ENCODE measurements at places on chromosomes 3 and 15.
A peak's percentile ranks its signal among the peaks of the same experiment; 100 is the strongest.

GRCh38 chr3:172107403-172107802 lies 68.0 kb downstream of the FNDC3B start:
- no peak for DNase-seq

GRCh38 chr3:126678693-126679317 lies 23.9 kb upstream of the TXNRD3 start:
- no peak for DNase-seq

GRCh38 chr3:17806876-17807275 lies 64.4 kb upstream of the TBC1D5 start:
- DNase-seq = no peak

- no peak for DNase-seq
These were observed 34.0 kb upstream of the ZNF639 start for GRCh38 chr3:179288845-179289244.

DNA sequence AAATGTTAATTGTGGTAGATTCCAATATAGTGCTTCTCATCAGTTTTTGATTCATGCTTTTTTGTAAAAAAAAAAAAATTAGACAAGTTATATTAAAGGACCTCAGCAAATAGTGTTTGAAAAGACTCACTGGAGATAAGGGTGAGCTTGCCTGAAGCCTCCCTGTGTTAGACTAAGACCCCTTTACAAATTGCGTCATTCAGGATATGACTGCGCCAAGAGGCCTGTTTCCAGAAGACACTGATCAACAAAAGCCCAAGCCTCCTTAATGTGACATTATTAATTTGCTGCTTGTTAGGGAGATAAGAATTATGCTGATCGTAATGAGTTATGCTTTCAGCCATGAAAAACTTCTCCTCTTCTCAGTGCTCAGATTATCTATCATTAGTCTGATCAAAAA lies 13.0 kb upstream of the DNAJC13 start:
- no peak for DNase-seq

GRCh38 chr3:25294169-25294805 lies 133.8 kb upstream of the RARB start:
- DNase-seq = no peak

DNA sequence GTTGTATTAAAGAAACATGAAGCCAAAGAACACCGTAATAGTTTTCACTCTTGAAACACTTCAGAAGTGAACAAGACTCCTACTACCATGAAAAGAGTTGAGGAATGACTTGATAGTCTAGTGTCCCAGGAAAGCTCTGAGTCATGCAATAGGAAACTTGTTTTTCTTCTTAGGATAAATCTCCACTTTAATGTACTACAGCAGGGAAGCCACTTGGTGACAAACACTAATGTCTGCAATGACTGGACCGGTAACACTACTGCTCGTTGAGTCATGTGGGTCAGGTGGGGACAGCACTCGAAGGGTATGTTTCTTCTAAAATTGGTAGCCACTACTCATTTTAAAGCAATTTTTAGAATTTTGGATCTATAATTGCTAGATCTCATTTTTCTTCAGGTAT lies 291.7 kb upstream of the CNTN3 start:
- DNase-seq = no peak

- peak; percentile 20 for DNase-seq
These were observed 12.4 kb downstream of the GLYCTK start for GRCh38 chr3:52299879-52300611.

Measured in neural crest cell (in vitro differentiated cells).